ENCODE measurements at places on chromosomes 2 and 18.
A peak's percentile ranks its signal among the peaks of the same experiment; 100 is the strongest.

DNA sequence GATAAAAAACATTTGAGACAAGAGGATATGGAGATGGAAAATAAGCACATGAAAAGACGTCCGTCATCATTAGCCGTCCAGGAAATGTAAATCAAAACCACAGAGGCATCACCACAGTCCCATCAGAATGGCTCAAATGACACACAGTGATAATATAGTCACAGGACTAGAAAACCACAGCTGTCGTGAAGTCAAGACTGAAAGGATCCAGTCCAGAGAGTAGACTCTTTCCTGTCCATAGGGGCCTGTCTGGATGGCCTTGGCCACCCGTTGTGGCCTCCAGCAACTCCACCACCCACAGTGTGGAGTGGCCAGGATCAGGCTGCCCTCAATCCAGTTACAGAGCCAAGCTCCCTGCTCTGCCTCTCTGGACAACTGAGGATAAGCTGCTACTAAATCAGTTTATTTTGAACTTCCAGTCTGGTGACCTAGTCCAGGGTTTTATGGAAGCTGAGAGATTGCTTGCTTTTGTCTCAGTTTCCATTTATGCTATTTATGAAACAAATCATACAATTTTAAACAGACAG lies 60.4 kb downstream of the RHOB start:
- DNase-seq, result no peak

GRCh38 chr18:7157760-7158159 lies 40.2 kb upstream of the LAMA1 start:
- DNase-seq, result no peak

DNA sequence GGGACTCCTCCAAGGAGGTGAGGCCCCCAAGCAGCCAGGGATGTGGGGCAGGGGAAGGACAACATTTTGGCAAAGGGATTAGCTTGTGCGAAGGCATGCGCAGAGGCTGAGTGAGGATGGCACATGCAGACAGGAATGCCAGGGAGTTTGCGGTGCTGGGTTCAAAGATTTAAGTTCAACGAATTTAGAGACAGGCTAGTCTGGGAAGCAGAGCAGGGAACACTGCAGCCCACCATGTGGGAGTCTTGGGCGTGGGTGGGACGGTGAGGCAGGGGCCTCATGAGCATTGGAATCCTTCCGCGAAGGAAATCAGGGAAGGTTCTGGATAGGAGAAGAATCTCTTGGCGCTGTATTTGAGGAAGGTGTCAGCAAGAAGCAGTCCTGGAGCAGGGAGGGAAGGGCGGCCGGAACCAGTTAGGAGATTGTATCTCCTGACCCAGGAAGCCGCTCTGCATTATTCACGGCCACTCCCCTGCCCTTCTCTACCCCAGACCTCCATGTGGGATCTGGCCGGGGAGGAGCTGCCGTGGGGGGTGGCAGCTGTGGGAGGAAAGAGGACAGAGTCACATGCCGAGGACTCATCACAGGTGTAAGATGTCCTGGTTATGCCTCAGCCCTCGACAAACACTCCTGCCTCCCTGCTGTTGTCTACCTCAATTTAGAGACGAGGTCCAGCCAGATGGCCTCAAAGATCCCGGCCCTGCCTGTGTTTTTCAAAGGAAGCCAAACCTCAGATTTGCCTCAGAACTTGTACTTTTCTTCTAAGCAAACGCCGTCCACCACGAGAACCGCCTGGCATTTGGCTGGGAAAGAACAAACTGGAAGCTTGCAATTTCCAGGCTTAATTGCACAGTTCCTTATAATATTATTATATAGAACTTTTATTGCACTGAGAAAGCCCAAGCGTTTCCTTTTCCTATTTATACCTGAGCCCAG lies 123.7 kb upstream of the SMAD2 start:
- DNase-seq, result no peak

DNA sequence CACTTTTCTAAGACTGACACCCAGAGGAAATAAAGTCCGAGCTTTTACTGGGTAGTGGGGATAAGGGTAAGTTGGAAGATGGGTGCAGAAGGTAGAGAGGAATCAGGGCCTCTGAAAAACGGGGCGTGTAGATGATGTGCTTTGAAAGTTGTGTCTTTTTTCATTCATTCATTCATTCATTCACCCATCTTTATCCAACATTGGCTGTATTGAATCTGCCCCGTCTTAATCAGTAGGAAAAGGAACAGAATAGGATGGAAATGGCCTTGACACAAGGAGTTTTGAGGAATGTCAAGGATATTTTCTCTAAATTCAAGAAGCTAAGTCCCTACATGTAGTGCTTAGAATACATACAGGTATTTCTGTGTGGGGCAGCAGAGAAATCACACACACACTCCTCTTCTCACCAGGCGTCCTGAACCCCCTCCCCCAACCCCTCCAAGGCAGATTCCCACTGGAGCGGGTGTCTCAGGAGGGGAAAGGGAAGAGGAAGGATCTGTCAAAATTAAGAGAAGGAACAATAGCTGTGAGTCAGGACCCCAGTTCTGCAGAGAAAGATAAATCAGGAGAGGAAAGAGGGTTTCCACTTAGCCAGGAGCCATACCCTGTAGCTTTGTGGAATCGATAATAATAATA lies 13.9 kb downstream of the DYSF start:
- no peak for DNase-seq

GRCh38 chr2:1907849-1908533 lies 163.7 kb upstream of the PXDN start:
- DNase-seq, result peak; percentile 97

GRCh38 chr2:85974390-85974789 lies 85.6 kb upstream of the ST3GAL5 start:
- DNase-seq, result no peak

DNA sequence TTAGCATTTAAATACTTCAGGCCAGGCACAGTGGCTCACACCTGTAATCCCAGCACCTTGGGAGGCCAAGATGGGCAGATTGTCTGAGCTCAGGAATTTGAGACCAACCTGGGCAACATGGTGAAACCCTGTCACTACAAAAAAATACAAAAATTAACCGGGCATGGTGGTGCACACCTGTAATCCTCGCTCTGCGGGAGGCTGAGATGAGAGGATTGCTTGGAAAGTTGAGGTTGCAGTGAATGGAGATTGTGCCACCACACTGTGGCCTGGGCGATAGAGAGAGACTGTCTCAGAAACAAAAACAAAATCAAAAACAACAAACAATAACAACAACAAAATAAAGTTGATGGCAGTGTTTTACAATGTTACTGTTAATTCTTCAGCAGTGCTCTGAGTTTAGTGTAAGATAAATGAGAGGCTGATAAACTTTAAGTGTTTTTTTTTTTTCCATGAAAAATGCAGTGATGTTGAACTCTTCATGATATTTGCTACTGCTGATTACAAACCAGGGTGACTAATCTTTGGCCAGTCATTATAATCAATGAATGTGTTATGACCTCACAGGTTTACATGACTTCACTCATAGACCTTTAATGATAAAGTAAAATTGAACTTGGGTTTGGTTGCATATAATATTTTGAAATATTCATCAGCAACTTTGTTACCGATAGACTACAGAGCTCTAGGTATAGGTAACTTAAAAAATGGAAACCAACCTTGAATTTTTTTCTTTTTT lies 2.5 kb downstream of the ITGAV start:
- DNase-seq, result no peak

- no peak for DNase-seq
These were observed 5.2 kb downstream of the NCAPH start for GRCh38 chr2:96340493-96341414.

DNA sequence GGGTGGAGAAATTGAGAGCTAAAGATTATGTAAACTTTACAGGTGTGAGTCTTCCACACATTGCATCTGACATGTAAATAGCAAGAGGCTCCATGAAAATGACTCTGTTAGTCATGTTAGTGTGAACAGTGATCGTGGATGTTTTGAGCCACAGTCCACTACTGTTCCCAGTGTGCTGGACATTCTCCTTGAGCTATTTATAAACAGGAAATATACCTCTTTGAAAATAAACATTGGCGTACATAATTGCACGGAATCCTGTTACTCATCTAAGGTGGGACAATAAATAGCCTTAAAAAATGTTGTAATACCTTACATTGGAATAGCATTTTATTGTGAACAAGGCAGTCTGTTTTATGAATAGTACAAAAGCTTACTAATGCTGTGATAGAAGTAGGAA lies 37.0 kb downstream of the LIMS1 start:
- no peak for DNase-seq

Data from NCI-H1694 (cell line).